ENCODE measurements at places on chromosomes 13 and 19. TPM values are rescaled to one million over a fixed set of nuclear protein-coding genes. Genes with fewer than 3 reads are reported as not detected.

SMAD9 gene
- total RNA-seq: 8.2 TPM

TMEM145 gene
- not detected for total RNA-seq

ZNF91 gene
- total RNA-seq: 10.0 TPM

DHDH gene
- total RNA-seq: 0.12 TPM

ZNF536 gene
- total RNA-seq: not detected

POP4 gene
- total RNA-seq: 85.6 TPM

SHANK1 gene
- 2.1 TPM for total RNA-seq

SLC10A2 gene
- not detected for total RNA-seq

RNF225 gene
- total RNA-seq: 0.12 TPM

ZNF835 gene
- 0.50 TPM for total RNA-seq

GPR108 gene
- total RNA-seq: 45.4 TPM

ZBTB32 gene
- not detected for total RNA-seq

NLRP12 gene
- under 0.01 TPM for total RNA-seq

CLC gene
- total RNA-seq: not detected

NLRP13 gene
- not detected for total RNA-seq

CEACAM21 gene
- not detected for total RNA-seq

EXOC3L2 gene
- total RNA-seq: not detected

KCNC3 gene
- under 0.01 TPM for total RNA-seq

DOCK9 gene
- total RNA-seq: 18.0 TPM

TLE6 gene
- 1.7 TPM for total RNA-seq

MISP gene
- total RNA-seq: not detected

MBD3L2 gene
- not detected for total RNA-seq

PRKD2 gene
- 19.0 TPM for total RNA-seq

ZNF709 gene
- 2.5 TPM for total RNA-seq

FAM32A gene
- total RNA-seq: 111 TPM

TRPC4 gene
- 17.2 TPM for total RNA-seq

PEX11G gene
- total RNA-seq: 1.7 TPM

CRX gene
- not detected for total RNA-seq

TPM4 gene
- 1,125 TPM for total RNA-seq

LRP3 gene
- 36.1 TPM for total RNA-seq

GPR12 gene
- total RNA-seq: not detected

CYP4F2 gene
- not detected for total RNA-seq

CEBPG gene
- 16.0 TPM for total RNA-seq

FCHO1 gene
- total RNA-seq: 0.68 TPM

NKPD1 gene
- total RNA-seq: 0.06 TPM

SCEL gene
- total RNA-seq: not detected

SMIM44 gene
- total RNA-seq: not detected

MISP3 gene
- 0.26 TPM for total RNA-seq

RUBCNL gene
- 0.31 TPM for total RNA-seq

SYT5 gene
- 0.26 TPM for total RNA-seq

ANGPTL4 gene
- 1.7 TPM for total RNA-seq

IRGC gene
- total RNA-seq: not detected

ZMYM5 gene
- total RNA-seq: 14.2 TPM

ZFP36 gene
- 2.5 TPM for total RNA-seq

RPL21 gene
- 742 TPM for total RNA-seq

TTYH1 gene
- total RNA-seq: not detected

ZNF383 gene
- total RNA-seq: 4.7 TPM

ZNF223 gene
- total RNA-seq: 4.6 TPM
